ENCODE measurements at places on chromosomes 2 and 18.
A peak's percentile ranks its signal among the peaks of the same experiment; 100 is the strongest.

DNA sequence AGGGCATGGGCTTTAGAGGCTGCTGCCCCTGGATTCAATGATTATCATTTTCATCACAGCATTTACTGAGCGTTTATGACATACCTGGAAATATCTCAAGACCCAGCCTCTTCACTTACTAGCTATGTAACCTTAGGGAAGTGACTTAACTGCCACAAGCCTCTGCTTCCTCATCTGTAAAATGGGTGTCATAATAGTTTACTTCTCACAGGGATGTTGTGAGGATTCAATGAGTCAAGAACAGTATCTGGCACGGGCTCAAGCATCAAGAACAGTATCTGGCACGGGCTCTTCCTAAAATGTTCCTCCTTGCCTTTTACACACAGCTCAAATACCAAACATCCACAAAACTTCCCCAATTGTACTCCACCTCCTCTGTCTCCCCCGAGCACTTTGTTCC lies 31.4 kb downstream of the LGALSL start:
- DNase-seq, result no peak

- DNase-seq, result no peak
Observed at GRCh38 chr2:110983133-110983532, 137.6 kb upstream of the BCL2L11 start.

DNA sequence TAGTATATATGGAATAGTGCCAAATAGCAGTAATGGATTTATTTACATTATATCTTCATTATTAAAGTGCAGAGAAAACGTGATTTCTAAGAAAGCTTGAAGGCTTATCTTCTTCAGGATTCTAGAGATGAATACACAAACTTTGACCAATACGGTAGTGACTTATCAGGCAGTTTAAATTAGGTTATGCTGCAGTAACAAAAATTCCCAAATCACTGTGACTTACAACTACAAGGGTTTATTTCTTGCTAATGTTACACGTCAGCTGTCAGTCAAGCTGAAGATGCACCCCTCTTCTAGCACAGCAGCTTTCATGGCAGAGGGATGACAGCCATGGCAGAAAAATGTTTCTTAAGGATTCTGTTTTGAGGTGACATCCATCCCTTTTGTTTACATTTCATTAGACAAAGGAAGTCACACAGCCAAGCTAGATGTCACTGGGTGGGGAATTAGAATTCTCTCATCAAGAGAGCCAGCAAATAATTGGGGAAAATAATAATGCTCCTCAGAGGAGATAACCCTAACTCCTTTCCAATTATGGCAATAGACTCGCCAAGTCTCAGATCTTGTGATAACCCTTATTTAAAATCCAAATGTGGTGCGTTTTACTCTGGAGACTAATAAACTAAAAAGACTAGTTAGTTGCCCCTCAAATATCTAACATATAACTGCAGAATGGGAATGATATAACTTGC lies 268.3 kb upstream of the CYP26B1 start:
- DNase-seq, result no peak

GRCh38 chr2:196365923-196366322 lies 194.5 kb upstream of the STK17B start:
- DNase-seq, result no peak

- peak; percentile 48 for DNase-seq
Observed at GRCh38 chr2:63842149-63843061, 709 bp downstream of the UGP2 start.

DNA sequence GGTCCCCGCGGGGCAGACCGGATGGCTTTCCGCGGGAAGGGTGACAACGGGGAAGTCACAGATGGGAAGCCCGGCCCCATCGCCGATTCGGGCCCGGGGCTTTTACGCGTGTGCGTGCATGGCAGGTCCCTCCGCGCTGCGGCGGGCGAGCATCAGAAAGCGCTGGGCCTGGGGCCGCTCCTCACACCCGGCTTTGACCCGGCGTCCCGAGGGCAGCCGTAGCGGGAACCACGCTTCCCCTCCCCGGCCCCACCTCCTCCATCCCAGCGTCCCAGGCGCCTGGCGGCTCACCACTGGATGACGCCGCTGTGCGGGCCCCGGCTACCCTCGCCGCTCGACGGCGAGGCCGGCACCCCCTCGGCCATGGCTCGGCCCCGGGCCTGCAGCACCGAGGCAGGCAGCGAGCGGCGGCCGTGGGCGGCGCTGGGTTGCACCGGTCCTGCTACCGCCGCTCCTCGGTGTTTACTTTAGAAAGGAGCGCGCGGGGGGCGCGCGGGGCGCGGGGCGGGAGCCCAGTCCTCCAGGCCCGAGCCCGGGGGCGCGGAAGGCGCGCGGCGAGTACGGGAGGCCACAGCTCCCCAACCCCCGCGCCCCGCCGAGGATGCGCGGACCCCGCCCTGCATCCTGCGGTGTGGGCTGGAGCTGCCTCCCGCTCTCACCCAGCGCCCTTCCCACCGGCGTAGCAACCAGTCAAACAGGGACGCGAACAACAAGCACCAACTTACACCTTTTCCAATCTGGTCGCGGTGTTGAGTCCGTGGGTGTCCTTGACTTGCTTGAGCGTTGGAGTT lies 806 bp downstream of the RFX8 start:
- DNase-seq, result peak; percentile 29

DNA sequence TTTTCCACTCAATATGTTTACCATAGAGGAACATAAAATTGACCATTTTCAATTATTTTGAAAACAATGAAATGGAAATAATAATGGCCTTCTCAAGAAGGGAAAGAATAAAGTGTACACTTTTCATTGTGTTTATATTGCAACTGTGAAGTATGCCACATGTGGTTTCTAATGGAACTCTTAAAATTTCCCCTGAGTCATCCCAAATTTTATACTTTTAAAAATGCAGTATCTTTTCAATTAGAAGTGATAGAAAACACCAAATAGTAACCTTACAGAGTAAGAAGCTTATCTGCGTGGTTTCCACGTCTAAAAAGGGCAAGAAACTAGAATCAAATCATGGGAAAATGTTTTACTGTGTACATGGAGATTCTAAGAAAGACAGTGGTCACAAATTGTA lies 70.0 kb downstream of the SCG2 start:
- DNase-seq, result no peak

GRCh38 chr2:64708829-64709228 lies 55.1 kb upstream of the SERTAD2 start:
- DNase-seq, result no peak

GRCh38 chr18:79870301-79871025 lies 72.7 kb downstream of the KCNG2 start:
- no peak for DNase-seq

DNA sequence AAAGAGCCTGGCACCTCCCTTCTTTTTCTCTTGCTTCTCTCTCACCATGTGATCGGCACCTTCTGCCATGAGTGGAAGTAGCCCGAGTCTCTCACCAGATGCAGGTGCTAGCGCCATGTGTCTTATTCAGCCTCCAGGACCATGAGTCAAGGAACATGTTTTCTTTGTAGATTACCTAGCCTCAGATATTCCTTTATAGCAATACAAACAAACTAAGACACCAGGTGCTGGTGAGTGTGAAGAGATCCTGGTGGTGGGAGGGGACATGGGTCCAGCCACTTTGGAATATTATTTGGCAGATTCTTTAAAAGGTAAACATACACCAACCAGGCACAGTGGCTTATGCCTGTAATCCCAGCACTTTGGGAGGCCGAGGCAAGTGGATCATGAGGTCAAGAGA lies 5.9 kb upstream of the USP40 start:
- no peak for DNase-seq

- no peak for DNase-seq
Observed at GRCh38 chr2:61733563-61733962, 120.3 kb downstream of the FAM161A start.

- DNase-seq, result no peak
Observed at GRCh38 chr2:223300326-223300725, 248.3 kb downstream of the KCNE4 start.

DNA sequence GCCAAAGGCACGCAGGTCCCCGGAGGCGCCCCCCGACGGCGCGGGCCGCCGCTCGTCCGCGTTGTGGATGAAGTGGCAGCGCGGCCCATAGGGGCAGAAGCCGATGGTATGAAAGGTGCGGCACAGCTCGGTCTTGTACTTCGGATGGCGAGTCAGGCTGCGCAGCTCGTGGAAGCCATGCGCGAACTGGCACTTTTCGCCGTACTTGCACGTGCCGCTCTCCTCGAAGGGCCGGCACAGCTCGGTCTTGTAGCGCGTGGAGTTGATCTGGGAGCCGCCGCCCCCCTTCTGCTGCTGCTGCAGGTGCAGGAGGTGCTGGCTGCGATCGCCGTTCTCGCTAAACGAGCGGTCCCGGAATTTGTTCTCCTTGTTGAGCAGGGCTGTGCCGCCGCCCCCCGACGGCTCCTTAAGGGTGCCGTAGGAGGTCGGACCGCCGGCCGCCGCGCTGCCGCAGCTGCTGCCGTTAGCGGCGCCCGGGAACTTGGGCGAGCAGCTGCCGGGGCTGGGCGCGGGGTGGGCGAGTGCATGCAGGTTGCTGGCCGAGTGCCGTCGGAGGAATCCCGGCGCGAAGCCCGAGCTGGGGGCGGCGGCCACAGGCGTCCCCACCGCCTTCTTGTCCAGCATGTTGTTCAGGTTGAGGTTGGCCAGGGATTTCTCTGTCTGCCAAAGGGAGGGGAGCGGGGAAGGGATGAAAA lies 1.2 kb downstream of the ZFP36L2 start:
- no peak for DNase-seq

DNA sequence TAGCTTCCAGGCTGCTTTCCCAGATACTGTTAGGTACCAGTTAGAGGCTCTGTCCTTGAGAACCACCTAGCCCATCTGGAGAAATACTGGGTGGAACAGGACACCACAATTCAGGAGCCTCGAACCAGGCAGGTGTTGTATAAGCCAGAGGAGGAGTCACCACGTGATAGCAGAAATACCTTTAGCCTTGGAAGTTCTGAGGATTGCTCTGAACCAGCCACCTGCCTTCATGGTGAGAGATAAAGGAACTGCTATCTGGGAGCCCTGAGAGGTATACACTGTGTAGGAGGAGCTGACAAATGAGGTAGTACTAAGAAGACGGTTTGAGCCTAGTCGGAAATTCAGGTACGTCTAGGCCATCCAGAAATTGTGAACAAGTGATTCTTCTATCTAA lies 7.6 kb upstream of the GPBAR1 start:
- no peak for DNase-seq

DNA sequence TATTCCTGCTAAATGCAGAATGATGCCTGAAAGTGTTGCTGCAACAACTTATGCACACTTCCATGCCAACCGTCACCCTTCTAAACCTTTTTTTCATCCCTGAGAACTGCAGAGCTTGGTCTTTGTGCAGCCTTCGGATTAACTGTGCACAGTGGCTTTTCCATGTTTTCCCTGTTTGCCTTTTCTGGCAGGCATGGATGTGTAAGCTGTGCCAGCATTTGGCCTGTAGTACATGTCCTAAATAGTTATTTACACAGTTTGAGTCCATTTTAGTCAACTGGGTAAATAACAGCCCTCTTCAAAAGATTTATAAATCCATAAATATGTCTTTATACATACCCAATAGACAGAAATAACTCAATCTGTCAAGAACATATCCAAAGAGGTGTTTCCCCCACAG lies 31.5 kb downstream of the MEIS1 start:
- no peak for DNase-seq

- no peak for DNase-seq
Observed at GRCh38 chr2:129880971-129881370, 98.5 kb upstream of the RAB6C start.

- no peak for DNase-seq
Observed at GRCh38 chr2:220198896-220199295, 571.5 kb downstream of the SLC4A3 start.

- DNase-seq, result peak; percentile 0
Observed at GRCh38 chr2:32168513-32168912, 2.8 kb downstream of the SLC30A6 start.

DNA sequence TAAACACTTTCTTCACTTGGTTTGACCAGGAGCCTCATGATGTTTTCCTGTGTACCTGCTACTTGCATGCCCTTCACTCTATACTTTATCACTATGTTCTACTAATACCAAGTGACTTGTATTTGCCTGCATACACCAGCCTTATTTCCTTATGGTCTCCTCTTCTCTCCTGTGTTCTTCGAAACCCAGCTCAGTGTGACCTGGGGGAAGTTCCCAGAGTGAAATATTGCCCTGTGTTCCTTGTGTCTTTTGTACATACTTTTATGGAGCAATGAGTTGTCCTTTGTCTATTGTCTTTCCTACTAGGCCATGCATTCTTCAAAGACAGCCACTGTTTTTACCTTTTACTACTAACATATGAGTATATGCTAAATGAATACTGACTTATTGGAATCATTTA lies 567 bp downstream of the NT5C1B start:
- DNase-seq, result no peak

GRCh38 chr18:62037012-62037742 lies 144.4 kb upstream of the RNF152 start:
- no peak for DNase-seq

- no peak for DNase-seq
Observed at GRCh38 chr2:7598402-7598801, 681.2 kb downstream of the RNF144A start.

- DNase-seq, result peak; percentile 62
Observed at GRCh38 chr2:104944495-104944894, 90.6 kb downstream of the POU3F3 start.

- DNase-seq, result peak; percentile 4
Observed at GRCh38 chr2:180761224-180761623, 219.2 kb upstream of the UBE2E3 start.

DNA sequence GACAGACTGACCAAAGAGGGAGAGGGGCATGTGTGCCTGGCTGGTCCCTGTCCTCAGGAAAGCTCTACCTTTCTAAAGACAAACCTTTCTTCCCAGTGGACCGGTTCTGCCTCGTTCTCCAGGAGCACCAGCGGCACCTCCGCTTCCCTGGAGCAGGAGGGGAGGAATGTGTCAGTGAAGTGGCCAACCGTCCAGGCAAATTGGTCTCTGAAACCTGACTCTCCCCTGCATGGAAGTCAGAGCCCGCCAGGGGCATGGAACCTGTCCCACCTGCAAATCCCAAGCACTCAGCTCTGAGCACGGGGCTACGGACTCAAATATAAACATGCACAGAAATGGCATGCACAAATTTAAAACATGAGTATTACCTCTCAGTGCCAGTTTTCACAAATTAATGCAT lies 62.9 kb downstream of the COL6A3 start:
- DNase-seq, result no peak

DNA sequence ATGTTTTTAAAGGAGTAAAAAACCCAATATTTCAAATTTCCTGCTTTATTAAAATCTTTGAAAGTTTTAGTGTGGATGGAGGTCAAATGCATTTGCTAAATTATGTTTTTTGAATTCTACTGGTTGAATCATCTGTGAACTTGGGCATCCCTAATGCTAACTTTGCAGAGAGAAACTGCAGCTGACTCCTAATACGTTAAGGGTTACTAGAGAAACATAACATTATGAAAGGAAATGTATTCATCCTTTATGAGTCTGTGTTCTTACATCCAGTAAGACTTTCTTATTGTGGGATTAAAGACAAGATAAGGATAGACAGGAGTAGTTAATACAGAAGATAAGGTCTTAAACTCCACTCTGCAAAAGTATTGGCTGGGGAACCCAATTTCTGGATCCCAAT lies 140.6 kb downstream of the FAM124B start:
- no peak for DNase-seq

GRCh38 chr2:23615216-23616020 lies 230.4 kb downstream of the KLHL29 start:
- DNase-seq, result no peak

GRCh38 chr2:143824791-143825190 lies 695.1 kb downstream of the ZEB2 start:
- no peak for DNase-seq

All from renal pelvis (tissue), 12 donors.